ELR (cell line): ENCODE measurements at places on chromosomes 11 and 22.

DNA sequence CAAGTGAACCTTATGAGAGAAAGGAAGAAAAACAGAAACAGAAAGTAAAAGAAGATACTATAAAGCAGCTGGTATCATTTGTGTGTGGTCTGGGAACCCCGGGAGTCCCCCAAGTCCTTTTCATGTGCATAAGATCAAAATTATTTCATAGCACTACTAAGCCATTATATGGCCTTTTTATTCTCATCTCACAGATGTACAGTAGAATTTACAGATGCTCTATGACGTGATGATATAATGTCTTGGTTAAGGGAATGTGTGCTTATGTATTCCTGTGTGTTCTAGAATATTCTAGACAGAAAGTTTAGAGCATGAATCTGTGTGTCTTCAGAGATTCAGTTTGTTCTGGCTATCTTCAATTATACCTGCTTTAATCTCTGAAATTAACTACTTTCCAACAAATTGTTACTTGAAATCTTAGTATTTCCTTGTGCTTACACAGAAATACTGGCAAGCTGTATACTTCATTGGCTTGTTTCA is 8.6 kb upstream of the TPP1 start:
- DNase-seq: no peak

- DNase-seq: peak; percentile 10
Measured at GRCh38 chr11:120061036-120061760, 76.7 kb downstream of the TRIM29 start.

DNA sequence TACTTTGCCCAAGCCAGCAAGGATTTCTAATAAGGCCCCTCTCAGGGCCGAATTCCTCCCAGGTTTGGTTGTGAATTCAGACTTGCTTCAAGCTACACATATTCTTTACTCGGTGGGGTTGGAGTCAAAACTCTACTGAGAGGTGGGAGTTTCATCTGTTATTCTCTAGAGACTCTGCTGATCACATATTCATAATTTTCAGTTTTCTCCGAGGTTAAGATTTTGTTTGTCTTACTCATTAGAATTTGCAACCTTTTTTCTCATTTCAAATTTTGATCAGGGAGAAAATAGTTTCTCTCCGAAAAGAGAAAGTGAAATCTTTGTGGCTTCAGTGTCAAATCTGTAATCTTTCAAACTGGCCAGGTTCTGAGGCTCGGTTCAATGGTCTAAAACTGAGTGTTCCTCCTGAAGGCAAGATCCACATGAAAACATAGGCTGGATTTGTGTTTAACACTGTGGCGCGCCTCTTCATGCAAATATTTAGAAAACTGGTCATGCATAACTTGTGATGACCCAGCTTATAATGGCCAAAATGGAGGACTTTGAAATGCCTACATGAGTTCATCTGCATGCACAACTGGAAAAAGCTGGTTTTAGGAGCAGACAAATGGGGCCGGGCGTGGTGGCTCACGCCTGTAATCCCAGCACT is 21.5 kb upstream of the GSTP1 start:
- DNase-seq: no peak

GRCh38 chr11:61335355-61335710 is 2.3 kb downstream of the TKFC start:
- no peak for DNase-seq

GRCh38 chr22:42895541-42895981 is 38.5 kb upstream of the ARFGAP3 start:
- no peak for DNase-seq

GRCh38 chr22:35219012-35219411 is 38.3 kb upstream of the HMGXB4 start:
- peak; percentile 82 for DNase-seq

GRCh38 chr22:27488456-27489177 is 312.9 kb downstream of the MN1 start:
- DNase-seq: no peak

DNA sequence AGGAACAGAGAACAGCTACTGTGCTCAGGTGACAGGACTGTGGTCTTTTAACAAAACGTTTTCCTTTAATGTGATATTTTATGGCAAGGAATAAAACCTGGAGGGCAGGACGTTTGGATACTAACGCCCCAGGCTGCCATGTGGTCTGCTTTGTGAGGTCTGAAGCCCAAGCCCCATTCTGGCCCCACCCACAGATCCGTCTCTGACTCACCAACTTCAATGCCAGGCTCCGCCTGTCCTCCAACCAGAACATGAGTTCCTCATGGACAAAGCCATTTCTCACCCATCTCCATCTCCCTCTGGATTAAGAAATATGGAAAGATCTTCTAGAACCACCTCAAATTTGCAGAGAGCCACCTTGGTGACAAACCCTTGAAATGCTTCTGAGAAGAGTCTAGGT is 148.8 kb downstream of the CRYBB2 start:
- peak; percentile 74 for DNase-seq

DNA sequence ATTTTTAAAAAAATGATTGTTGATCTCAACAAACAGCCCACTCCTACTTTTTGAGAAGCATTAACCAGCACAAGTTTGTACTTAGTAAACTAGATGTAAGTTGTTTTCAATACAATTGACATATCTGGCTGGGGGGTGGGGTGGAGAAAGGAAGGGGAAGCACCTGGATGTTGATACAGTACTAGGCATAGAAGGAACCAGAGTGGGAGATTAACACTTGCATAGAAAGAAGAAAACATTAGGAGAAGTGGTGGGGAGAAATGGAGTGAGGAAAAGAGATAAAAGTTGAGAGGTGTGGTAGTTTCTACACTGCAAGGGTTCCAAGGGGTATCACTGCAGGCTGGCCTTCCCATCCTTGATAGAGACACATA is 10.6 kb upstream of the GAB2 start:
- DNase-seq: no peak

GRCh38 chr11:69374110-69374945 is 80.4 kb downstream of the MYEOV start:
- no peak for DNase-seq

DNA sequence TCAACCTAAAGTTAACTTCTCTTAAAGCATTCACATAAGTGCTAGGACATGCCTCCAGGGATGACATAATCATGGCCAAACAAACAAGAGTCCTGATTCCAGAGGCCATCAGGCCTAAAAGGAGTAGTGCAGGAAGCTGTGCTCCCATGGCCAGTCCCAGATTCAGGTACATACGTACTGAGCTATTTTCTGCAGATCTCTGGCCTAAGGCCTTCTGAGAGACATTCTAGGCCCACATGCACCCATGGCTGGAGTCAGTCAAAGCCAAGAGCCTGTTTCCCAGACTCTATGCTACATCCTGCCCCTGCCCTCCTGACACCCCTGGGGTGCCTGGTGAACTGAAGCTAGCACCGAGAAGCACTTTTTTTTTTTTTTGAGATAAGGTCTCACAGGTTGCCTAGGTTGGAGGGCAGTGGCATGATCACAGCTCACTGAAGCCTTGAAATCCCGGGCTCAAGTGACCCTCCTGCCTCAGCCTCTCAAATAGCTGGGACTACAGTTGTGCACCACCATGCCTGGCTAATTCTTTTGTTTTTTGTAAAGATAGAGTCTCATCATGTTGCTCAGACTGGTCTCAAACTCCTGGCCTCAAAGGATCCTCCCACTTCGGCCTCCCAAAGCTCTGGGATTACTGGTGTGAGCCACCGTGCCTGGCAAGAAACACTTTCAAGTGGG is 553 bp downstream of the CD3D start:
- no peak for DNase-seq

- DNase-seq: no peak
Measured at GRCh38 chr11:20617346-20618005, 18.1 kb downstream of the SLC6A5 start.

GRCh38 chr11:69101115-69101791 is 52.5 kb downstream of the TPCN2 start:
- peak; percentile 78 for DNase-seq

DNA sequence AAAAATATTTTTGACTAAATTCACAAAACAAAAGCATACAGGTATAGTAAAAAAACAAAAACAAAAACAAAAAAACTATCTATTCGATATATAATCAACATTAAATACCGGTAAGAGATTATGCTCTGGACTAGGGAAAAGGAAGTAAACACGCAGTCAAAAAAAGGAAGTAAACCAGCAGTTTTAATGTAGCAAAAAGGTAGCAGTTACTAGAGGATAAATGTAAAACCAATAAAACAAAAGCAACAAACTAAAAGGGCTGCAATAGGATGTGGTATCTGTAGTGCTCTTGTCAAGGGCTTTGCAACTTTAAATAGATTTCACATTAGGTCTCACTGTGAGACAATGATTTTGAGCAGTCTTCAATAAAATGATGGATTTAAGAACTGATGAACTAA is 2.4 kb downstream of the TRIM22 start:
- DNase-seq: no peak

DNA sequence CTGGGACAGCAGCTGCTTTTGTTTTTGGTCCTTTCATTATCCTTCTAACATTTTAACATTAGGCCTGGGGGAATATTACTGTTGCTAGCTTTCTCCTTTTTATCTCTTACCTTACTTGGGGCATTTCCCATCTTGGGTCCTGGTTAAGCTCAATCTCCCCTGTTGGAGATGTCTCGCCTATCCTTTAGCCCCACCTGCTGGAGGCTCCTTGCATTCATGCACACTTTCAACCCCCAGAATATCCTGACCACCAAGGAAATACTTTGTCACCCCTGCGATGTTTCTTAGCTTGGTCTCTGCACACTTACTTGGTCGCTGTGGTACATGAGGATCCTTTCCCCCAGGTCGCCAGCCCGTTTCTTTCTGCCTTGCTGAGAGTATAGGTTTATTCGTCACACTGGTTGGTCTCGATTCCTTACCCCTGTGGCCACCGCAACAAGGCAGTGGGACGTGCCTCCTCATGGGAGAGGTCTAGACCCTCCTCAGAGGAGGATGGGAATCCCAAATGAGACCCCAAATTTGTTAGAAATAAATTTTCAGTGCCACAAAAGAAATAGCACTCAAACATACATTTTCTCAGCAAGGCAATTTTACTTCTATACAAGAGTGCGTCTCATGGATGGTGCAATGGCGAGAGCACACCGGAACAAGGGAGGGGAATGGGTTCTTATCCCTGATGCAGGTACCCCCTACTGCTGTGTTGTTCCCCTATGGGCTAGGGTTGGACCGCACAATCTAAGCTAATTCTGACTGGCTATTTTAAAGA is 5.4 kb upstream of the TXN2 start:
- peak; percentile 78 for DNase-seq

DNA sequence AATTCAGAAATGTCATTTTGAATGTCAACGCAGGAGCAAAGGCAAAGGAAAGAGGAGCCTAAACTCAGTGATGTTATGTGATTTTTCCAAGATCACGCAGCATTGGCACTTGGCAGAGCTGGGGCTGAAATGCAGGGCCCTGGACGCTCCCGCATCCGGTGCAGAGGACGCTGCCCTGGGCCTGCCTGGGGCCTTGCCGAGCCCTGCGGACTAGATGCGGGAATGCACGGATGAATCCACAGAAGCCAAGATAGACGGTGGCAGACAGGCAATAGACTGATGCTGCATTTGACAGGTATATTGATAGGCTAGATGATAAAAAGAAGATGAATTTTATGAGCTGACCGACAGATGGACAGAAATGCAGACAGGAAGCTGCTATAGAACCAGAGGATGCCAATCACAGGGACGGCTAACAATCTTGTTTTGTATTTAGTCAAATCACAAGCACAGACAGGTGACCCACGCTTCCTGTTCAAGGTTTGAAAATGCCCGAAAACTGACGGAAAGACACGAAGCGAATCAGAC is 696 bp upstream of the MARK2 start:
- DNase-seq: no peak
